ENCODE measurements at places on chromosomes 2 and 18.

DNA sequence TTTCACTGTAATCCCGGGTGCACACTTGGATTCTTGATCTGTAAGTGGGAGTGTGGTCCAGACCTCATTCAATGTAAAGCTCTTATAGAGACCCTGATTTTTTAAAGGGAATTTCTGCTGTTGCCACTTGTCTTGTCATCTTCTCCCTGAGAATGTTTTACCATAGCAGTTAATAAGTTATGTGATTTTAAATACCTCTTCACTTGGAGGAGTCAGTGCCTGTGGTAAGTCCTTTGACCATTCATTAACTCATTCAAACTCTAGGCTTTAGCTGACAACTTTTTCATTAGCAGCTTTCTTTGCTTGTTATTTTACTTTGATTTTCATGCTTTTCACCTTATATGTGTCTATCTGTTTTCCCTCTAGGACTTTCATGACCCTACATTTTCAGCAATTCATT lies 51.3 kb downstream of the FMNL2 start:
- no peak for DNase-seq

GRCh38 chr2:12066986-12067385 lies 320.6 kb downstream of the LPIN1 start:
- DNase-seq = no peak

DNA sequence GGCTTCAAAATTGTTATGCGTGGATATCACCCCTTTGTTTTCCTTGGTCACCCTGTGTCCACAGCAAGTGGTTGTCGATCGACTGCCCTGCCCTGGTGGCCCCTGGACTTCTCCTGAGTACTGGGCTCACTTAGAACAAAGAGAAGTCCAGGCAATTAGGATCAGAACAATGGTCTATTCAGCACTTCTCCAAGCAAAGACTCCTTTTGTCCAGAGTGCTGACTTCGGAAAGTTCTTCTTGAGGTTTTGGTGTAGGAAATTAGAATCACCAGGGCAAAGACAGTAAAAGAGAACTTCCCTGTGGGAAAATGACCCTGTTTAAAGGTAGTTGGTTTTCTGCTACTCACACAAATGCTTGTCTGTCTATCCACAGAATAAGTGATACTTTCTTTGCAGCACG lies 173.9 kb downstream of the FHOD3 start:
- no peak for DNase-seq

DNA sequence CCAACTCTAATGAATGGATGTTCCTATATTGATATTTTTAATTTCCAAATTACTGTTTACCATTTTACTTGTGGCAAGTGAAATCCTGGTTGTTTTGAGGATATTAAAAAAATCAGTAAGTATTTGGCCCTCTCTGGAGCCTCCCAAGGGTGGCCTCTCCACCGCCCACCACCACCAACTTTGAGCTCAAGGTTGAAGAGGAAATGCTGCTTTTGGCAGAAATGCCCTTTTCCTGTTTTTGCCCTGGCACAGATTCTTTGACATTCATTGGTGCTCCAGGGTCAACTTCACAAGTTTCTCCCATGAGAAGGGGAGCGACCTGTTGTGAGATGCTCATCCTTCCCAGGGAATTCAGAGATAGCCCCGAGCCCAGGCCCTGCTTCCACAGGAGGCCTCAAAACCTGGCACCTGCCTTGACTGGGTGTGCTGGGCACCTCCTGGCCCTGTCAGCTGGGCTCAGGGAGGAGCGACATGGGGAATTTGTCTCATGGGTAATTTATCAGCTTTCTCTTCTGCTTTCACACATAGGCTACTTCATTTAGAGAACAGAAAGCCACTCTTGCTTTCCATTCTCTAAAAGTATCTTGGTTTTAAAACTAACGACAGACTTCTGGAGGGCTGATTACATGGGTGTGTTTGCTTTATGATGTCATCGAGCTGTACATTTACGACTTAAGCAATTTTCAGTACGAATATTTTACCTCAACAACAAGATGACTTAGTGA lies 6.9 kb downstream of the CD8A start:
- DNase-seq = no peak

GRCh38 chr18:52844323-52844722 lies 504.3 kb downstream of the DCC start:
- DNase-seq = no peak

DNA sequence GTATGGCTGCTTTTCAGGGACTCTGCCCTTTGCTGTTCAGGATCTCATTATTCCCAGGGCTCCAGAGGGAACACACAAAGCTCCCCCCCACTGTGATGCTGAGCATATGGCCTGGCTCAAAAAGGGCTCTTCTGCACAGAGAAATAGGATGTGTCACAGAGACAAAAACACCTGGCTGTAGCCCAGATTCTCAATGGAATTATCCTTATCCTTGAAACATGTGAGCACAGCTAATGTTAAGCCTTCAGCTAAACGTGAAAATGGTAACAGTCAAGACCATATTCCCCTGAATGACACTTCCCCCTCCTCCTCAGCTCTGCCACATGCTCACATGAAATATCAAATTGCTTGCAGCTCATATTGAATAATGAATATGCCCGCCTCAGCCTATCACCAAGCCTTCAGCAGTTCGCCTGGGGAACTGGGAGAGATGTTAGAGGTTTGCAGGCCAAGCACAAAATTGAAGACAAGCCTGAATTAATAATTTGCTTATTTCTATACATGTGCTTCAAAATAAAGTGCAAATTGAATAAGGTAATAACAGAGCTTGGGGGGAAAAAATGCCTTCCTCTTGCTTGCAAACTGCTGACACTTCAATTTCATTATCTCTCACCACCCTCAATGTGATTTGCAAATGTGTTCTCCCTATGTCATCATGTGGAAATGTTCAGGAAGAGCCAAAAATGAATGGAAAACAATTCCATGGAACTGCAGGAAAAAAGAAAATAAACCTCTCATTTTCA lies 181.0 kb upstream of the HNRNPA3 start:
- no peak for DNase-seq

DNA sequence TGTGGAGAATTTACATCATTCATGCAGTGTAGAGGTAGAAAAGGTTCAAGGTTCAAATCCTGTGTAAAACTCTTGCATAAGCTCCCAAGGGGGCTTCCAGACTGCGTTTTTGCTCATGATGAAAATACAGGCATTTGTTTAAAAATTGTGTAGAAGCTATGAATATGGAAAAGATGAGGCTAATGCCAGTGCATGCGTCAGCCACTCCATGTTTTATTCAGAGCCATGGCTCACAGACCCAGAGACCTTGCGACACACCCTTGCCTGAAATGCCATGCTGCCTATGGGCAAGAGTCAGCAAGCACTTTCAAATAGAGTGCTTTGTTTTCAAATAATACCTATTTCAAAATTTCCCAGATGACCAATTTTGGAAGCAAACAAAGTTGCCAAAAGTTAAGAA lies 262.3 kb downstream of the TRIB2 start:
- DNase-seq = no peak

DNA sequence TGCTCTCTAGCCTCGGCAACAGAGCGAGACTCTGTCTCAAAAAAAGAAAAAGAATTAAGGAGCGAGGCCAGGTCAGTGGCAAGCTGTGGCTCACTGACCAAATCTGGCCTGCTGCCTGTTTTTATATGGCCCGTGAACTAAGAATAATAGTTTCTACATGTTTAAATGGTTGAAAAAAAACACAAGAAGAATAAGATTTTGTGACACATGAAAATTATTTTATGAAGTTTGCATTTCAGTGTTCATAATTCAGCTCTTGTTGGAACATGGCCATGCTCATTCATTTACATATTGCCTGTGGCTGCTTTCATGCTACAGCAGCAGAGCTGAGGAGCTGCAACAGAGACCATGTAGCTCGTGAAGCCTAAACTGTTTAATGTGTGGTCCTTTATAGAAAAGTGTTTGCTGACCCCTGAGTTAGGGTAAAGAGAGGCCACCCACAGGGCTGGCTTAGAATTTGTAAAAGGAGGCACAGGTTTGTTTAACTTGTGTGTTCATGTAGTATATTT lies 59.5 kb downstream of the MFSD6 start:
- no peak for DNase-seq

- DNase-seq = no peak
These were observed 114.4 kb upstream of the SIX2 start for GRCh38 chr2:45123521-45124191.

- no peak for DNase-seq
These were observed 112.8 kb upstream of the SEC11C start for GRCh38 chr18:59026831-59027410.

GRCh38 chr2:72949045-72949444 lies 31.7 kb downstream of the EMX1 start:
- DNase-seq = no peak

GRCh38 chr2:96934831-96935540 lies 51.4 kb downstream of the FAM178B start:
- no peak for DNase-seq

GRCh38 chr2:45986509-45986908 lies 310.7 kb upstream of the EPAS1 start:
- no peak for DNase-seq

GRCh38 chr2:227322530-227323205 lies 2.4 kb upstream of the MFF start:
- DNase-seq = no peak

DNA sequence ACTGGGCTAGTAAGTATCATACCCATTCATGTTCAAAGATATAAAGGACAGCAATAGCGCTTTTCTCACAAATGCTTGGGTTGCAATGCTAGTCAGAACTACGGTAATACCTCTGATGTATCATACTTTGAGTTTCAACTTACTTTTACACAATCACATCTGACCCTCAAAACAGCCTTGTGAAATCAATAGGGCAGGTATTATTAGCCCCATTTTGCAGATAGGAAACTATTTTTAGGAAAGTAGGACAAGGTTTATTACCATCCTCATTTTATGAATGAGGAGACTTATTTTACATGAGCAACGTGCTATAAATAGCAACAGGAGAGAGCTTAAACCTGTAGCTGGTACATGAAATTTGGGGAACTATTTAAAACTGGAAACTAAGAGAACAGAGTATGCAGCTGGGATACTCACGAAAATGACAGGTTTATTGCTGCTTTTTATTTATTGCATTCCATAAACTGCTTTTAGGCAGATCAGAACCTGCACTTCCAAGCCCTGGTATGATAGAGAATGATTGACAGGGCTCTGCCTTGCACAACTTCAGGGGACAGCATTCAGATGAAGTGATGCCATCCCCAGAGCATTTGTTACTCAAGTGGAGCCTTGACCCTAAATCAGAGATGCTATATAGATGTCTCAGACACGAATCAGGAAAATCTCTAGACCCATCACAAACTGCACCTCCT lies 42.4 kb upstream of the PPM1B start:
- DNase-seq = no peak

DNA sequence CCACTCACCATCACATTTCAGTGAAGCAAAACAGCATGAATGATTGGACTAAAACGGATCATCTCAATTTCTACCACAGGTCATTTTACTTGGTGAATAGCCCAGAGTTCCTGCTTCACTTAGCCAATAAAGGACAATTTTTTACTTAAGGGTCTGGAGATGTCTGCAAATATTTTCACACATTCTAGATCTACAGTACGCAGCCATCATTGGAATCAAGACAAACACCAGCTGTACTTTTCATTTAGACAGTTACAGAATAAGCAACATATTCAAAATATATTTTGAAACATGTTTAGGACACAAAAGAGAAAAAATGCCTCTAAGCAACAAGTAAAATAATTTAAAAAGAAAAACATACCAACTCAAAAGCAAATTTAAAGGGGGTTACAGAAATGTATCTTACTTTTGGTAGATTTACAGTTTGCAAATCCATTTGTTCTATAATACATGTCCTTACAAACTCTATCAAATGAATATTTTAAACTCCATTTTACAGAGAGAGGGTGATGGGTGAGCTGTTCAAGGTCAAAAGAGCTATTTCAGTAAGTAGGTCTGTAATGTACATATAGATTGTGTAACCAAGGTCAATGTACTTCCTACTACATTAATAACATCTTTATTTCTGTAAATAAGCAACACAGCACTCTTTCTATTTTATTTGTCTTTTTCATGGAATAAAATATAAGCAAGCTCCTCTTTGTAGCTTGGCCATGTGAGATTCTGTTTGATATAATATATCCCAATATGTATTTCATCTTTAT lies 13.4 kb downstream of the PPP1R1C start:
- no peak for DNase-seq

GRCh38 chr2:1614564-1614963 lies 129.8 kb downstream of the PXDN start:
- DNase-seq = no peak

DNA sequence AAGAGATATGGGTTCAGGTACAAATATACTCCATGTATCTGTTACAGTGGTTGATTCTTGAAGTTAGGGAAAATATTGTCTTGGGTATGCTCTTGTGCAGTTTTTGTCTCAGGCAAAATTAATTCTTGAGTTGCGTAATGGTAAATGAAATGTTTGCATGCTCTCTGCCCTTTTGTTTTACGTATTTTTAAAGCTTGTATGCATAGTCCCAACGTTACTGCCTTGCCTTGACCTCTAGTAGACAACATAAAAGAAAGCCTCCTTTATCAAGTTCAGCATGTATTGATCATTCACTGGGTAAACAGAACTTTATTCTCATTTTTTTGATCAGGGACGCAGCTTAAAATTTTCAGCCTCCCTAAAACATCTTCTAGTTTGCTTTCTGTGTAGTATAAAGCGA lies 283.1 kb downstream of the THSD7B start:
- DNase-seq = no peak

- no peak for DNase-seq
These were observed 86.9 kb downstream of the KCTD1 start for GRCh38 chr18:26461405-26461804.

DNA sequence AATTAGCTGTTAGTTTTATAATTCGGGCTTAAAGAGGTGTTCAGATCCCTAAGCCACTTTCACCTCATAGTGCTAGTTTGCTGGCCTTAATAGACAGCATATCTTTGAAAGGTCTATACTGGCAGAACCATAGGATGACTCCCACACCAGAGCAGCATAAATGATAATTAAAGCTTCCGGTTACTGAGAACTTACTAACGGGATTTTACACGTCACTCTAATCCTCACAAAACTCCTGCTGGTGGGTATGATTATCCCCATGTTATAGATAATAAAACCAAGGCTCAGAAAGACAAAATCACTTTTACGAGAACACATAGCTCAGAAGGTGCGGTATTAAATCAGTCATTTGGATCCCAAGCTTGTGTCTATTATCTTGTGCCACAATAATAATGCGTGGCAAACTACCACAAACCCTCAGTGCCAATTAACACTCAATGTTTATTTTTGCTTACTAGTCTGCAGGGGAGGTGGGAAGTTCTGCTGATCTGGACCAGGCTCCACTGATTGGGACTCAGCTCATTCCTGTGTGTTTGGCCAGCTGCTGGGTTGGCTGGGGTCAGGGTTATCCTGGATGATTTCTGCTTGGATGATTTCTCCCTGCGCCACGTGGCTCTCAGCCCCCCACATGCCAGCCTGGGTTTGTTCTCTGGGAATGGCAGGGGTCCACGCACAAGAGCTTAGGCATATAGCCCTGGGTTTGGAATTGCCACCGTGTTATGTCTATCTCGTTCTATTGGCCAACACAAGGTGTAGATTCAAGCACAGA lies 62.3 kb downstream of the TRIB2 start:
- DNase-seq = no peak

GRCh38 chr2:217459680-217460405 lies 543.0 kb downstream of the TNS1 start:
- no peak for DNase-seq

- DNase-seq = no peak
These were observed 7.9 kb downstream of the SLC16A14 start for GRCh38 chr2:230060672-230061293.

- no peak for DNase-seq
These were observed 469.9 kb downstream of the SOCS6 start for GRCh38 chr18:70758780-70759179.
